ENCODE measurements at places on chromosomes 6 and 20.
A peak's percentile ranks its signal among the peaks of the same experiment; 100 is the strongest.

DNA sequence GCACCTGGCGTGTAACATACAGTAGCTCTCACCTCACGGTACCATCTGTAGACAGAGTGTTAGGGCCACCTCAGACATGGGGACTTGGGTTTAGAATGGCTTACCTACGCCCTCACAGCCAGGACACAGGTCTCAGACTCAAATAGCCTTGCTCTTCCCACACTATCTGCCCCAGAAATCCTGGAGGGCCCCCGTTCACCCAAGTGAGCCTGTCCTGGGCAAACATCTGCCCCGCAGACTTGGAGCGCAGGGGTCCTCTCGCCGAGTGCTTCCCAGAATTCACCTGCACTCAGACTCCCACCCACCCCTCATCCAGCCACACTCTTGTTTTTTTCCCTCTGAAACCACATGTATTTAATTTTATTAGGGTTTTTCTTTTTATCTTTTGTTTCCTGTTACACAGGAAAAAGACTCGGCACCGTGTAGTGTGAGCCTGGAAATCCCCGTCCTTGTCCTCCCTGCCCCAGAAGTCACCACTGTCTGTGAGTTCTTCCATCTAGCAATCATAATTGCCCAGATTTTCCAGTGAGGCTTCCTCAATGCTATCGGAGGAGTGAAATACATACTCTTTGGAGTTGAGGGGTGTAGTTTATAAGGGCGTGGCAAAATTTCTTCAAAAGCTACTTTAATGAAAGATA lies 17.1 kb upstream of the MAP1LC3A start:
- DNase-seq, result peak; percentile 71

DNA sequence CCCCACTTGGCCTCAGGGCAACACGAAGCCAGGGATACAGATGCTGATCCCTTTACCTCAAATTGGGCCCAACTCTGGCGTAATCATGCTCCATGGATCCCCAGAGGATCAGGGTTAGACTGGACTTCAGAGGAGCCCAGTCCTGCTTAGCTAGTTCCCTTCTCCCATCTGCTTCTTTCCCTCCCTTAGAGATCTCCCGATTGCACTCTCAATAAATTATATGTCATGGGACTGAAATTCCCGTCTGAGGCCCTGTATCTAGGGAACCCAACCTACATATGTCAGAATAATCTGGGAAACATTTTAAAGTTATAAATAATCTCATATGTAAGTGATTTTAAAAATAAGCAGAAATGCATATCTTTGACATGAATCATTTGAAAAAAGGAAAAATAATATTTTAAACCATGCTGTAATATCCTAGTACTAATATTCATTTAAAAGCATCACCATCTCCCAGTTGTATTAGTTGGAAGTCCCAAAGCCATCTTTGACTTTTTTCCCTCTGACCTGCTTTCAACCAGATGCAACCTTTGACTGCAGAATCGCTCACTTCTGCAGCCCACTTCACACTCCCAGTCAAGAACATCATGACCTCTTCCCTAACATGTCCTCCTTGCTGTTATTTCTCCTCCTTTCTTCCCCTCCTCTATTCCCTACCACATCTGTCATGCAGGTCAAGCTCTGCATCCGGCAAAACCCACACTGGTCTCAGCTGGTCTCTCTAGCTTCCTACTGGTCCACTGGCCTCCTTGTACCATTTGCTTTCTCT lies 393.6 kb downstream of the BTBD3 start:
- no peak for DNase-seq

- peak; percentile 56 for DNase-seq
These were observed 15.9 kb downstream of the GPR31 start for GRCh38 chr6:167141667-167142432.

- DNase-seq, result no peak
These were observed 91.8 kb upstream of the CNKSR3 start for GRCh38 chr6:154602296-154602695.

DNA sequence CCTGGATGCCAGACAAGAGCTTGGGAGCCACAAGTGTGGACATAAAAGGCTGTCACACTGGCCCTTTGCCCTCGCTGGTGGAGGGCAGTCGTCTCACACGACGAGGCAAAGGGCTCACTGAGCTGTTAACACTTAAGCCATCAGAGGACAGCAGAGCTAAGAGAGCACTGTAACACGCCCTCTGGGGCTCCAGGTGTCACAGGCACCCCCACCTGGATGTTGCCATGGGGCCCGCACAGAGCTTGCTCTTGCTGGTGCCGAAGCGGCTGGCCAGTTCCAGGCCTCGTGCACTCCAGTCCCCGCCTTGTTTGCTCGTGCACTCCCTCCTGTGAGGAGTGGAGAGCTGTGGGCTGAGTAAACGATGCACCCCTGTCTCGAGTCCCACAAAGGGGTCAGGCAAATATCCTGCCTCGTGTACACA lies 37.4 kb downstream of the SLC35D3 start:
- DNase-seq, result no peak

DNA sequence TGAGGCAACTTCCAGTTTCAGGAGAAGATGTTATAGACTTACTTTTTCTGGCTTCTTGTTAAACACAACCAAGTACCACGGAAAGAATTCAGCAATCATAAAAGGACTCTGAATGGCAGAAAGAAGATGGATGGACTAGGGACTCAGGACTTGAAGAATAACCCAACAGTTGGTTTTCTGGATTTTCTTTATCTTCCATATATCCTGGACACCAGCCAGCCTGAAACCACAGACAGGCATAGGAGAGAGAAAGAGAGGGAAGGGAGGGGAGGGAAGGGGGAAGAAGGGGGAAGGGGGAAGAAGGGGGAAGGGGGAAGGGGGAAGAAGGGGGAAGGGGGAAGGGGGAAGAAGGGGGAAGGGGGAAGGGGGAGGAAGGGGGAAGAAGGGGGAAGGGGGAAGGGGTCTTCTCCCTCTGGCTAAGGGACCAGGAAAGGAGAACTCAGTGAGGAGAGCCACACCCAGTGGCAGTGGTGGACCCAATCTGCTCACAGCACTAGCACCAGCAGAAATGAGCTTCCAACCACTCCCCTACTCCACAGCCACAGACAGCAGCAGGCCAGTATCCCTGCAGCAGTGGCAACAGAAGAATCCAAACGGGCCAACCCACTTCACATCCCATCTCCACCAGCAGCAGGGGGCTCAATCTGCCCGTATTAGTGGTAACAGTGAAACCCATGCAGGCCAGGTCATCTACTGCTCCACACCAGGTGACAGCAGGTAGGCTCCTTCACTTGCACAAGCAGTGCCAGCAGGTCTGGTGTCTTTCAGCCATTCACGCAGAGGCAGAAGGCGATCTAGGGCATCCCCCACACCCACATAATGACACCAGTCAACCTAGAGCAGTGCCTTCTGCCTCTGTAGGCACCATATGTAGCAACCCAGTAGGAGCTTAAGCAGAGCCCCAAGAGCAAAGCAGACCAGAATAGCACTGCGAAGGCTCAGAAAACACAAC lies 78.6 kb downstream of the TRMT6 start:
- DNase-seq, result no peak

GRCh38 chr20:41261260-41261659 lies 56.3 kb downstream of the ZHX3 start:
- no peak for DNase-seq

DNA sequence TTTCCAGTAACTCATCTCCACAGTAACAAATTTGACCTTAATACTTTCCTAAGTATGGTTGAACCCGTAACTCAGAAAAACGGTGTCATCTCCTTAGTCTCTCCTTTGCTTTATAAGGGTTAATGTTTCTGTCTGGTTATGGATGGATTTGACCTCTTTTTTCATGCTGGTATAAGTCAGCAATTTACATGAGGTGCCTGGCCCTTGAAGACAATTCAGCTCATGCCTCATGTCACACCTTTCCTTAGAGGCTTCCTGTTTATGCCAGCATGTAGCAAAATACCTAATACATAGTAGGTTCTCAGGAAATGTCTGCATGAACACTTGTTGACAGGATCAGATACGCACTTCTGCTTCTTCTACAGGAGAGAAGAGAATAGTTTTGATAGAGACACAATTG lies 37.7 kb upstream of the C20orf144 start:
- DNase-seq, result peak; percentile 43

GRCh38 chr6:13575377-13575775 lies 975 bp downstream of the SIRT5 start:
- DNase-seq, result no peak

- DNase-seq, result no peak
These were observed 384.4 kb upstream of the RNF217 start for GRCh38 chr6:124577734-124578281.

DNA sequence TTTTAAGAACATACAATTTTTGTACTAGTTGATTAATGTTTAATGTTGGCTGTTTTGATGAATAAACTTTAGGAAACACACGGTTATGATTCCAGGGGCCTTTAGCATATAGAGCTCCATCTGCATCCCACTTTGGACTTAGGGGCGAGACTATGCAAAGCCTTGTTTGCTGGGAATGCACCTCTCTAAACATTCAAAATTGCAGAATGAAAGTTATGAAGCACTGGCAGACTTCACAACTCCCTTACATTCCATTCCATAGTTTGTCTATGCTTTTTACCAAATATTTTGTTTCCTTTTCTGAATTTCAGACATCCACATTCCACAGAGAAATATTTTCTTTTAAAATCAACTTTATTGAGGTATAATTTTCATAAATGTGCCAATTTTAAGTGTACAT lies 10.3 kb upstream of the TCP11 start:
- DNase-seq, result no peak

- no peak for DNase-seq
These were observed 266.0 kb upstream of the STXBP5 start for GRCh38 chr6:146938266-146938665.

DNA sequence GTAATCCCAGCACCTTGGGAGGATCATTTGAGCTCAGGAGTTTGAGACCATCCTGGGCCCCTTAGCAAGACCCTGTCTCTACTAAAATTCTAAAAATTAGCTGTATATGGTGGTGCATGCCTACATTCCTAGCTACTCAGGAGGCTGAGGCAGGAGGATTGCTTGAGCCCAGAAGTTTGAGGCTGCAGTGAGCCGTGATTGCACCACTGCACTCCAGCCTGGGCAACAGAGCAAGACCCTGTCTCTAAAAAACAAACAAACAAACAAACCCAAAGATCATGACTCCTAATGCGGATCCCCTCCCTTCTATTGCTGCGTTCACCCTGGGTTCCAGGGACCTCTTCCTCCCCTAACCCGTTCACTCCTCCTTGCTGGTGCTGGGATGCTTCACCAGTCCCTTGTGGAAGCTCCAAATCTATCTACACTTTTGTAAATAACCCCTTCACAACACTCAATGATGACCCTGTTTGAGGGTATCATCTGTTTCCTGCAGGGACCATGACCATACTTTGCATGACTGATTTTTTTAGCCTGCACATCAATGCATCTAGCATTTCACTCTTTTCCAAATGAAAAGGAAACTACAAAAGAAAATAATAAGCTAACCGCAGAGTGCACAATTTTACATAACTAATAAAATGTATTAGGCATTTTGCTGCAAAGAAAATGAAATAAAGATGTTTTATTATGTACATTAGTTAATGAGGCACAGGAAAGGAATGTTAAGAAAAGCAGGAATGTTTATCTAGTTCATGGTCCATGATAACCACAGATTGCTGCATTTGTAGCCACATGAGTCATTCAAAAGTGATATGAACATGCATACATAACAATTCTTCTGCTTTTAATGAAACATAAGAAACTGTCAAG lies 30.5 kb upstream of the IPCEF1 start:
- DNase-seq, result no peak

DNA sequence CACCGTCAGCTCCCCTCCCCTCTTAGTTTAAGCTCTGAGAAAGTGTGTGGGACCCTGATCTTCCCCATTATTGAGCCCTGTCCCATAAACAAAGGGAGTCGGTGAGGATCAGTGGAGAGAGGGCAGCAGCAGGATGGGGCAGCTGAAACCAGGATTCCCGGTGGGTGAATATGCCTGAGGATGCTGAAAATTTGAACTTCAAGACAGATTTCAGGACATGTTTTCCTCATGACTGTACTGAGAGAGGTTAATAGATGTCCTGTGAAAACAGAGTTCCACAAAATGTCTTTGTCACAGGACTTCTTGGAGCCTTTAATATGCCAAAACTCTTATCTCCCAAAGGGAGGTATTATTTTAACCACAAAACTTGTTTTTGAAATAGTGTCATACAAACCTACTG lies 53.5 kb upstream of the SLC22A16 start:
- no peak for DNase-seq
